ENCODE measurements at places on chromosomes 5 and 9.

GRCh38 chr5:176660860-176661641 lies 13.8 kb downstream of the TSPAN17 start:
- no peak for DNase-seq

GRCh38 chr9:81416476-81417298 lies 272.7 kb downstream of the TLE1 start:
- DNase-seq = peak; percentile 47

- DNase-seq = peak; percentile 23
Measured at GRCh38 chr9:15086778-15087324, 176.6 kb upstream of the FREM1 start.

DNA sequence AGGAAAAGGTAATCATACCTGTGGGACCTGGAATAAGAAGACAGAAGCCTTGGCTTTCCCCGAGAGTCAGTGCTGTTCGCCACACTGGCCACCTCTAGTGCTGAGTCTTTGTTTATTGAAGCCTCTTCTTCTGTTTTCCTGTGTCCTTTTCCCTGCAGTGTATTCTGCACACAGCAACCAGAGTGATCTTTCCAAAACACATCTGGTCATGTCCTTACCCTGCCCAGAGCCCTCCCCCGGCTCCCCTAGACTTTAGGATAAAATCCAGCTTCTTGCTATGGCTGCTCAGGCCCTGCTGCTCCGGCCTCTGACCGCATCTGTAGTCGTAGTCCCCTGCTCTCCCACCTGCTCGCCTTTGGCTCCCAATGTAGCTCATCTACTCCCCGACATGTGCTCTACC lies 28.3 kb downstream of the GALNT10 start:
- DNase-seq = no peak

DNA sequence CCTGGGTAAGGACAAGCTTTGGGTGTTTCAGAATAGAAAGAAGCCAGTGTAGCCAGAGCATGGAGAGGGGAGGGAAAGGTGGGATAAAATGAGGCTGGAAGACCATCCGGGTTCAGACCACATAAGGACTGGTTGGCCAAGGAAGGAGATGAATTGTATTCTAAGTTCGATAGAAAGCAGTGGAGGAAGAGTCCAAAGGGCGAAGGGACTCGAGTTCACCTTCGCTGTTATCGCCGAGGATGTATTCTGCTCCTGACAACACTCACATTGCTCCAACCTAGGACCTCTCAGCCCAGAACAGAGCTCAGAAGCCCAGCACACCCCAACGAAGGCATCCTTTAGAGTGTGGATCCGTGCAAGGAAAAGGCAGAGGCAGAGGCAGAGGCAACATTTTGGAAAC lies 133.1 kb upstream of the EPB41L4A start:
- no peak for DNase-seq
